ENCODE measurements at places on chromosomes 16 and 17.
A peak's percentile ranks its signal among the peaks of the same experiment; 100 is the strongest.

- DNase-seq: no peak
Measured at GRCh38 chr16:75062135-75062975, 54.2 kb downstream of the LDHD start.

- DNase-seq: no peak
Measured at GRCh38 chr16:85407-85782, 7.4 kb downstream of the MPG start.

GRCh38 chr16:47073223-47074155, 70.3 kb downstream of the NETO2 start:
- DNase-seq: no peak

- no peak for DNase-seq
Measured at GRCh38 chr16:14559809-14560241, 70.2 kb downstream of the PARN start.

- peak; percentile 98 for DNase-seq
Measured at GRCh38 chr17:47941246-47942095, at the start of gene PNPO. PNPO (plus strand) TSS chr17:47941571; CDS start chr17:47941676, 105 bp downstream.

DNA sequence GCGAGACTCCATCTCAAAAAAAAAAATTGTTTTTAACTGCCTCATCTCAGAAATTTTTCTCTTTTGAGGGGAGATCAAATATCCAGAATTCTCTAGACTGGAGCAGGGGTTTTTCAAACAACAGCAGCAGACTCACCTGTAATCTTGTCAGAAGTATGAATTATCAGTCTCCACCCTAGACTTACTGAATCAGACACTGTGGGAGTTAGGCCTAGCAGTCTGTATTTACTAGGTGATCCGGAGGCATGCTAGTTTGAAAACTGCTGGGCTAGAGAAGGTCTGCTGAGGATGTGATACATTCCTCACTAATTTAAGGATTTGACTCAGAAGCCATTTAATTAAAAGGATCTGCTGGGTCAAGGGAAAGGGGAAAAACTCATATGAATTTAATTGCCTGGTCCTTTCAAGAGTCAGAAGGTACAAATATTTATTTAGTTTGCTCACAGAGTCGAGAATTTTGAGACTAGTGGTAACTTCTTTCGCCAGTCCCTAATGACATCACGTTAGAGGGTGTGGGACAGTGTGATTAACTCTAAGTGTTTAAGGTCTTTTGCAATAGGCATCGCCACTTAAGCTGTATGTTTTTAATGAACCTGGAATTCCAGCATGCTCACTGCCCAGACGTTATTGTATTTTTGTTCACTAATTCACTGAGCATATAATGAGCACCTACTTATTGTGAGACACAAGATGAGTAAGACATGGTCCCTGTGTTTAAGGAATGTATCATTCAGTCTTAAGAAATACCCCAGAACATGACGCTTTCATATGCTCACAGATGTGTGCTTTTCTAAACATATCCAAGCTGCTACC, 14.2 kb downstream of the ATP6V0A1 start:
- DNase-seq: no peak

GRCh38 chr17:81388091-81388611, 7.1 kb upstream of the BAHCC1 start:
- DNase-seq: no peak

- DNase-seq: no peak
Measured at GRCh38 chr16:16973707-16974591, 496.8 kb downstream of the XYLT1 start.

- no peak for DNase-seq
Measured at GRCh38 chr16:2831203-2831602, 1.1 kb downstream of the ZG16B start.

DNA sequence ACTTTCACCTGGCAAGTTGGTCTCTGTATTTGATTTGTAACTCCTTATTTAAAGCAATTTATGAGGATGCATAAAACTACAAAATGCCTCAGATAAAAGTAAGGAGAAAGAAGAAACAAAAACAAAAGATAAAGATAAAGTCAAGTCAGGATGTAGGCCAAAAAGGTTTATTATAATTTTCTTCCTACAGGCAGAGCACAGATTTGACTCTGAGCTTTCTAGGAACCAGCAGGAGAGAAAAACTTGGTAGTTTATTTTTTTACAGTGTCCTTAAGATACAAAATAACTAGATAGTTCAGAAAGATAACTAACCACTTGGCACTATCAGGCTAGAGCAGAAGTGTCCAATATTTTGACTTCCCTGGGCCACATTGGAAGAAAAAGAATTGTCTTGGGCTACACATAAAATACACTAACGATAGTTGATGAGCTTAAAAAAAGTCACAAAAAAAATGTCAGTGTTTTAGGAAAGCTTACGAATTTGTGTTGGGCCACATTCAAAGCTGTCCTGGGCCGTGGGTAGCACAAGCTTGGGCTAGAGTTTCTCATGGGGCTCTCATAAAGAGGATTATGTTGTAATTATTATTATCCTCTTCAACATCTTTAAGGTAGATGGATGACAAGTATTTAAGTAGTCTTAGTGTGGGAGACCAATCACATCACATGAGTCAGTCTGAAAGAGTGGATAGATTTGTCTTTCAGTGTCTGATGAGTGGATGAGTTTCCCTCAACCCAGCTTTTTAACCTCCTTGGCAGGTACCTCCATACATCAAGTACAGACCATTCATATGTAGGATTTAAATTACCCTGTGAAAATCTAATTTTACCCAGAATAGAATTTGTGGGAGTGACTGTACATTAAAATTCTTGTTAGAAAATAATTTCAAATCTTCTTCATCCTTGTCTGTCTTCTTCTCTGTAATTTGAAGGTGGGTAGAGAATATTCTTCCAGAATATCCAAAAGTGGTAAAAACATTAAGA, 17.0 kb downstream of the PAFAH1B1 start:
- DNase-seq: no peak

GRCh38 chr17:50087246-50087911, 7.8 kb upstream of the PDK2 start:
- peak; percentile 85 for DNase-seq

GRCh38 chr17:32794533-32795246, 82.2 kb downstream of the MYO1D start:
- no peak for DNase-seq

DNA sequence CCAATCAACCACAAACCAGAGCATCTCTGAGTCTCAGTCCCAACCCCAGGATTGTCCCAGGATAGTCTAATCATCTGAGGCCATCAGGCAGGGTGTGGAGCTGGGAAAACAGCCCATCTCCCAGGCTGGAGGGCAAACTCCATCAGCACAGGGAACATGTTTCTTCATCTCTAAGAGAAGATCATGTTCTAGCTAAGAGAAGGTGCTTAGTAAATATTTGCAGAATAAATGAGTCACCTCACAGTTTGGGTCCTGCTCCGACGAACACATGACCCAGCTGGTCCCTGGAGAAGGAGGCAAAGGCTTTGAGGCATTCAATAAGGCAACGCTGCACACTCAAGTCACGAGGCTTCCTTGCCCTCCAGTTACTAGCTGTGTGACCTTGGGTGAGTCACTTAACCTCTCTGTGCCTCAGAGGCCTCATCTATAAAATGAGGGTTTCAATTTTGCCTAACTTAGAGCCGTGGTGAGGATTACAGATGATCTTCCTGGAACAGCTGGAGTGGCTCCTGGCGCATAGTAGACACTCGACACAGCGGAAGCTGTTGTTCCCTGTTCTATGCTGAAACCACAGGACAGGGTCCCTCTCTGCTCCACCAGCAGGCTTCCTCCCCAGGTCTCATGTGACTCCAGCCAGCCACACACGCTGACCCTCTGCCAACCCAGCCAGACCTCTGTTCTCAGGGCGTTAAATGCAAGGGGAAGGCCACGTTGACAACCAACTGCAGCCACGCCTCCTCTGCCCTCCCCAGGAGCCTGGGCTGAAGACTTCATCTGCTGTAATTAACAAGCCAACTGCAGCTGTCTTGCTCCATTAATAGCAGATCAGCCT, 10.3 kb upstream of the RPL38 start:
- no peak for DNase-seq

- no peak for DNase-seq
Measured at GRCh38 chr16:81167851-81168250, 70.6 kb upstream of the BCO1 start.

- no peak for DNase-seq
Measured at GRCh38 chr17:67025216-67025792, 19.1 kb upstream of the CACNG1 start.

GRCh38 chr16:81798311-81799137, 19.4 kb downstream of the PLCG2 start:
- peak; percentile 85 for DNase-seq

- no peak for DNase-seq
Measured at GRCh38 chr17:69470702-69471101, 56.2 kb downstream of the MAP2K6 start.

DNA sequence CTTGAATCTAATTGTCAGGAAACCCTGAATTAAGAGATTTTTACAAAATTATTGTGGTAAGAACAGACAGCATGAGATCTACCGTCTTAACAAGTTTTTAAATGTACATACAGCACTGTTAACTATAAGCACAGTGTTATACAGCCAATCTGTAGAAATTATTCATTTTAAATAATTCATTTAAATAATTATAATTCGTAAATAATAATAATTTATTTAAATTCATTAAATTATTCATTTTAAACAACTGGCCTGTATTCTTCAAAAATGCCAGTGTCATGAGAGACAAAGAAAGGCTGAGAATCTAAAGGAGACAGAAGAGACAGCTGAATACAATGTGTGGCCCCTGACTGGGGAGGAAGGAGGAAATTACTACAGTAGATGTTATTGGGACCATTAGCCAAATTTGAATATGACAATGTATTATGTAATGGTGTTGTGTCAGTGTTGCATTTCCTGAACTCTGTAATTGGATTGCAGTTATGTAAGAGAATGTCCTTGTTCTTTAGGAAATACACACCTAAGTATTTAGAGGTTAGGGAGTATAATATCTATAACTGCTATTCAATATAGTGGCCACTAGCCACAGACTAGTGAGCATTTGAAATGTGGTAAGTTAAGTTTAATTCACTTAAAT, 2.3 kb downstream of the RSAD1 start:
- no peak for DNase-seq

GRCh38 chr17:61808442-61808841, 54.9 kb downstream of the BRIP1 start:
- no peak for DNase-seq

DNA sequence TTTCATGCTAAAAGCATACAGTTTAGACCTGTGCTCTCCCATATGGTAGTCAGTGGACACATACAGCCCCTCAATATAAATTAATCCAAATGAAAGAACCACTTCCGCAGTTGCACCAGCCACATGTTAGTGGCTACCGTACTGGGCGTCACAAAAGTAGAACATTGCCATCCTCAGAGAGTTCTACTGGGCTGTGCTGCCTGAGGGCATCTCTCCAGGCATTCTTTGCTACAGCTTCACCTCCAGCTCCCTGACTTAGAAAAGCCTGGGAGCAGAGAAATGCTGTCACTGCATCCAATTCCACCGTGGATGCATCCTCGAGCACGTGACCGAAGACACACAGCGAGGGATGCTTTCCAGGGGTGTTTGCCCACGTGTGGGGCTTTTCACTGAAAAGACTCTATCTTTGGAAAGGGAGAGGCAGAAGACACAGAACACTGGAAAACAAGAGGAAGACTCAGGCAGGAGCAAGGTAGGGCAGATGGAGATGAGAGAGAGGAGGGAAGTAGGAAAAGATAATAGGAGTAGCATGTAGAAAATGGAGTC, 86.4 kb downstream of the GAS7 start:
- DNase-seq: no peak

- DNase-seq: no peak
Measured at GRCh38 chr17:19720631-19721426, 4.4 kb upstream of the SLC47A2 start.
